Lung (tissue), 17 donors: ENCODE measurements at places on chromosomes 12 and 14. TPM values are rescaled to one million over a fixed set of nuclear protein-coding genes. Genes with fewer than 3 reads are reported as not detected.

DNA sequence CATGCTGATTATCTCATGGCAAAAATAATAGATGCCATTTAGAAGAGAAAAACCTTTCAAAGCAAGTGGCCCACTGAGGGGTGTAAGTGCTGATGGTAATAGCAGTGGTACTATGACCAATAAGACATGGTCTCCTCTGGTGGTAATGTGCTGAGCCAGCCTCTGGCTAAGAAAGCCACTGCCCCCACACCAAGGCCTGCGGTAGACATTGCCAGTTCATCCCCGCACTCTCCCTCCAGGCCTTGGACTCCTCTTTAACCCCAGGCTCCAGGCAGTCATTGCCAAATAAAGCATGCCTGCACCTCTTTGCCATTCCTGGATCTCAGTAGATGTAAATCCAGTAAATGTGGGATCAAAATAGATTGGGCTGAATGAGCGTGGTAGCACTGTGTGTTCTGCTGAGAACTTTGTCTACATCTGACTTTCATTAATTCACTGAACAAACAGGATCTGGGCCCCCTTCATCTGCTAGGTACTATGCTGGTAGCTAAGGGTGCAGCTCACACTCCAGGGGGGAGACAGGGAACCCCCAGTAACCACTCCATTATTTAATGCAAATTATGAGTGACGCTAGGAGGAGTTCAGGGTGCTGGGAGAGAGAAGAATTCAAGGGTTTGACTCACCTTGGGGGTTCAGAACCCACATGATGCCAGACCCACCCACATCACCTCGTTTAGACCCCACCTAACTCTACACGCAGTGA is 89.3 kb downstream of the BCL11B start:
- no peak for DNase-seq

DNA sequence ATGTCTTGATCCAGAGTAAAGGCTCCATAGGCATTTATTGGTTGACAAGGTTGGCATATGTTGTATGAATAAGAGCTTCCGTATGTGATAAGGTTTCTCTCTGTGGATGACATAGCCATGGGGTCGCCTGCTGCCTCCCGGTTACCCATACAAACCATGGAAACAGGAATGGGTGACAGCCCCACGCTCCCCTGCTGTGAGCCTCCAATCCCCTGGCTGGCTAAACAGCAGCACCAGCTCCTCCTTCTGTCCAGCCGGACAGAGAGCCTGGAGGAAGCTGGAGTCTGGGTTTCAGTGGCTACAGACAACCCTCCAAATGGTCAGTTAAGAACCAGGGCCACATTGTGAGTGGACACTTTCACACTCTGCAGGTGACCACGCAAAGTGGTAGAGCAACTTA is 131.1 kb downstream of the CALM1 start:
- DNase-seq, result no peak

MMP17 gene
- 1.7 TPM for total RNA-seq

DNA sequence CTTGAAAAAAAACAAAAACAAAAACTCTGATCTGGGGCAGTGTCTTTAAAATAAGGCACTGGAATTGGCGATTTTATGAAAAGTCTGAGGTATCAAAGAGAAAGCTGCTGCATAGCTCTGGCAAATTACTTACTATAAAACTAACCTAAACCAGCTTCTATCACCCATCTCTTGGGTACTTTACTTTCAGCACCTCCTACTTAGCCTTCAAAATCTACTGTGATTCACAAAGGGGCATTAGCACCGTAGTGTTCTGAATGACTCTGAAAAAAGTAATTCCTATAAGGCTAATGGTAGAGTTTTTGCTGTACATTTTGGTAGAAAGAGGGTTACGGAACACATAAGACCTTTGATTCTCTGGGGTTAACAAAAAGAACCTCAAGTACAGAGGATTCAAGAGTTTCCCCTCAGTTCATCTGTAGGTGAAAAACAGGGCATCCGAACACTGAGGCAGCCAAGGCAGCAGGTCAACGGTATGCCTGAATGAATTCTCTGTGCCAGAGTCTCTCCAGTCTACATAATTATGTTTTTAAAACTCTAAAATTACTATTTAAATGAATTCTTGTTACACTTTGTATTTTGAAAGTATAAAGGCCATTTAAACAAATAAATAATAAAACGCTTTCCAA is 101.5 kb downstream of the ELK3 start:
- DNase-seq, result no peak

ERBB3 gene
- 67.9 TPM for total RNA-seq

DNA sequence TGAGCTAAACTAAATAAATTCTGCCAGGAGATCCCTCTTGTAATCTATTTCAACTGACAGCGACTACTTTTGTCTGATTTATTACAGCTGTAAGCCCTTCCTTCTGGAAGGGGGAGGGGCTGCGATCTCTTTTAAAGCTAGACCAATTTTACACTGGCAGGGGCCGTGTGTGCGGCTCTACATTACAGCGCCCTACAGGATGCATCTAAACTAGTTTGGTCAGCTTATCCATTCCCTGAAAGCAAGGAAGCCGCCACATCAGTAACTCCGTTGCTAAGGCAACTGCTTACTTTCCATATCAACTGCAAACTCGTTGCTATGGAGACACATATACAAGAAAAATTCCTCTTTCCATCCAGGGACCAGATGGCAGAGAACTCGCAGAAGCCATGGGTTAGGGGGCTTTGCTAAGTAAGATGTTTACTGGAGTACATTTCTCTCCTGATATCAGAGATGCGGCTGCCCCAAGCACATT is 17.4 kb downstream of the FOXN3 start:
- DNase-seq, result peak; percentile 97

NELL2 gene
- 15.9 TPM for total RNA-seq

OTOGL gene
- 0.71 TPM for total RNA-seq

- DNase-seq, result no peak
These were observed 88.9 kb upstream of the SLC38A2 start for GRCh38 chr12:46461459-46461858.

DNA sequence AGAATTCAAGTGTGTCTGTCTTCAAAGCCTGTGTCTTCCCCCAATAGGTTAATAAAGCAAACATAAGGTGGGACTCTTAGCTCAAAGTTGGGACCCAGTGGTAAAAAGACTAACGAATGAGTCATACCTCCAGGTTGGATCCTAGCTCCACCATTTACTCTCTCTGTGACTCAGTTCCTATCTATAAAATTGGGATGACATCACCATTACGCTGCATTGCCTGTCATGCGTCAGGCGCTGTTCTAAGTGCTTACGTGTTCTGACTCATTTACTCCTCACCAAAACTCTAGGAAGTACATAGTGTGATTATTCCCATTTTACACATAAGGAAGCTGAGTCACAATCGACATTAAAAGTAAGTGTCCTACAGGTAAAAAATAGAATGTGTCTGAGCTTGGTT is 915.8 kb downstream of the VRK1 start:
- DNase-seq, result no peak

PSMB11 gene
- not detected for total RNA-seq

- no peak for DNase-seq
These were observed 143.6 kb upstream of the CRY1 start for GRCh38 chr12:107236824-107237511.

- peak; percentile 67 for DNase-seq
These were observed 17.4 kb upstream of the B4GALNT3 start for GRCh38 chr12:442235-442884.

NUAK1 gene
- 13.0 TPM for total RNA-seq

DNA sequence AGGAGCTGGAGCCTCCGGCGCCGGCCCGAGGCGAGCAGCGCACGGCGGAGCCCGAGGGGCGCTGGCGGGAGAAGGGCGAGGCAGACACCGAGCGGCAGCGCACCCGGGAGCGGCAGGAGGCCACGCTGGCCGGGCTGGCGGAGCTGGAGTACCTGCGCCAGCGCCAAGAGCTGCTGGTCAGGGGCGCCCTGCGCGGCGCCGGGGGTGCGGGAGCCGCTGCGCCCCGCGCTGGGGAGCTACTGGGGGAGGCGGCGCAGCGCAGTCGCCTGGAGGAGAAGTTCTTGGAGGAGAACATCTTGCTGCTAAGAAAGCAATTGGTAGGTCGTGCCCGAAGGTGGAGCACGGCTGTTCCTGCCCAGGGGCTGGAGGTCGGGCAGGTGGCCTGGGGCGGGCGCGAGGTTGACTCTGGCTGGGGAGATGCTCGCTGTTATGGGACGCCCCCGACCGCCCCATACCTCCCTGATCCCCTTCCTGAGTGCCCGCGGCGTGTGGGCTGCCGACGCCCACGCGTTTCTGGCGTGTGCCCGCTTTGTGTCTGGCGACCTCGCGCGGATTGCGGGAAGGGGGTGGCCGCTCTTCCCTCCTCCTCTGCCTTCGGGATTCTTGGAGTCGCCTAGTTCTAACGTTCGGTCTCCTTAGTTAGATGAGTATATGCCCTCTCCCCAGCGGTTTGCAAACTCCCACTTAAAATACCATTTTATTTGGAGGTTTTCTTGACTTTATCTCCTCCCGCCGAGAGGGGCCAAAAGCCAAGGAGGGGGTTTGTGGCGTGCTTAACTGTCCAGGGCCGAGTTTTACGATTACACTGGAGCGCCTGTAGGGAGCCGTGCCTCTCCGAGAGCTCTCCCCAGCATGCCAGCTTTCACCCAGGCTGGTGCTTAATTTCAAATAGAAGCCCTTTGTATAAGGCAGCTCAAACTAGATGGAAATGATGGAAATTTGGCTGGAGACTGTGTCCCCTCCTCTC is 752 bp downstream of the DACT1 start:
- DNase-seq, result peak; percentile 68

DNA sequence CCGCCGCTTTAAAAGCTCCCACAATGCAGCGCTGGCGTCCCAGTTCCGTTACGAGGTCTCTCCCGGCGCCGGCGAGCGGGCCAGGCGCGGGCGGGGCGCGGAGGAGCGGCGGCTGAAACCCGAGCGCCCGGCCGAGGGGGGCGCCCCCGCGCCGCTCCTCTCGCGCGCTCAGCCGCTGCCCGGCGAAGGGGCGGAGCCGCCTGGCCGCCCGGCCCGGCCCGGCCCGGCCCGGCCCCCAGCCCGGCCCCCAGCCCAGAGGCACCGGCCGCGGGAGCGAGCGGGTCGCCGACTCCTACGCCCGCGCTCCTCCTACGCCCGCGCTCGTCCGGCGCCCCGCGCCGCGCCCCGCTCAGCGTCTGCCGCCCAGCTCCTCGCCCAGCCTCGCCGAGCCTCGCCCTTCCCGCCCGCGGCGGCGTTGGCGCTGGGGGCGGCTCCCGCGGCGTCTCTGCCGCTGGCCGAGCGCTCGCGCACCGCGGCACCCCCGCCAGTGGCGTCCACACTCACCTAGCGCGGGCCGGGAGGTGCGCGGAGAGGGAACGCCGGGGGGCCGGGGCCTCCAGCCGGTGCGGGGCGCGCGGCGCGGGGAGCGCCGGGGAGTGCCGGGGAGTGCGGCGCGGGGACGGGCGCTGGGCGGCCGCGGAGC is at the start of gene RASSF8:
RASSF8 (plus strand) TSS at position 255 of the 643 bp plus-strand sequence. CDS start 96,662 bp downstream, outside the sequence.
- DNase-seq, result peak; percentile 87

DNA sequence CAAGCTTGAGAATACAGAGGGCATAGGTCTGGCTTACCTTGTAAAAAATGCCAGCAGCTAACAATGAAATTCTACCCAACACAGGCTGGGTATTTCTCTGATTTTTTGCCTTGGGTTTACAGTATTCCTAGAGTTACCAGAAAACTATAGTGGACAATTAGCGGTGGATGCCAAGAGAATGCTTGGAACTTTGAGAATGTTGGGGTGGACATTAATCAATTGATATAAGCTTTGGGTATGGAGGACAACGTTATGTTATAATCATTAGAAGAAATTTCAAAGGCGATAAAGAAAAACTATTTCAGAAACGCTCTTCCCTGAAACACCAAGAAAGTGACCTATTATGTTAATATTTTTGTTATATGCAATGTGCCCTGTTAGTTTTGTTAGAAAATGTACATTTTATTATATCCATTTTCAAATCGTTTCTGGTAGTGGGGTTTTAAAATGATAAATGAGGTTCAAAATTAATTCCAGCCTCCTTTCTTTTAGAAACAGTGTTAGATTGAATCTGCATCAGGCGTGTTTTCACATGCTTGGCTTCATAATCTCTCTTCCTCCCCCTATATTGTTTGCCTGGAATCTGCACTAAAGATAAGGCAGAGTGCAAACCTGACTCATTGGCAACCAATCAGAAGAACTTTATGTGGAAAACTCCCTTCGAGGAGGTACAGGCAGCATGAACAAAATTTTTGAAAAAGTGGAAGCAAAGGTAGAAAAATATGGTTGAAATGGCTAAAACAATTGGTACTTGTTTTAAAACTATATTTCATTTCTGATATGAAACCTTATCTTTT is 1.4 kb upstream of the PTPRQ start:
- peak; percentile 25 for DNase-seq

DNA sequence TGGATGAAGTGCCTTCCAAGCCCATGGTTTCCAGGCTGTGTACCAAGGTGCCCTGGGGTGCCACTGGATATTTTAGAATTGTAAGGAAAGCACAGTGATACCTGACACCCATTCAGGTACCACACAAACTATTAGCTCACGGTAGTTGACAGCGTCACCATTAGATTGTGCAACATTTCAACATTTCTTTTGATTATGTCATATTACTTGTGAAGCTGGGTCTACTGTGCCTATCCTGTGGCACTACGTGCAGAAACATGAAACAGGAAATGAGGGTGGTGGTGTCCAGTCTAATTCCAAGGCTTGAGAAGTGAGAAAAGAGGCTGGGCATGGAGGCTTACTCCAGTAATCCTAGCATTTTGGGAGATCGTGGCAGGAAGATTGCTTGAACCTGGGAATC is 75.5 kb upstream of the CPM start:
- peak; percentile 40 for DNase-seq

GRCh38 chr12:117803001-117803400 is 165.8 kb downstream of the KSR2 start:
- no peak for DNase-seq

GRCh38 chr14:66974397-66975025 is 214.7 kb upstream of the GARIN2 start:
- no peak for DNase-seq

- no peak for DNase-seq
These were observed 8.3 kb upstream of the PPP1R13B start for GRCh38 chr14:103855734-103856095.

DNAH10 gene
- total RNA-seq, result 15.9 TPM

GRCh38 chr14:49287004-49287403 is 299.2 kb downstream of the RPS29 start:
- DNase-seq, result no peak

TTC9 gene
- total RNA-seq, result 6.8 TPM

ATP5MC2 gene
- 274 TPM for total RNA-seq

GRCh38 chr14:24312736-24313507 is 1.6 kb downstream of the LTB4R start:
- DNase-seq, result peak; percentile 64

- DNase-seq, result no peak
These were observed 20.3 kb upstream of the ADIPOR2 start for GRCh38 chr12:1670358-1671268.

DNA sequence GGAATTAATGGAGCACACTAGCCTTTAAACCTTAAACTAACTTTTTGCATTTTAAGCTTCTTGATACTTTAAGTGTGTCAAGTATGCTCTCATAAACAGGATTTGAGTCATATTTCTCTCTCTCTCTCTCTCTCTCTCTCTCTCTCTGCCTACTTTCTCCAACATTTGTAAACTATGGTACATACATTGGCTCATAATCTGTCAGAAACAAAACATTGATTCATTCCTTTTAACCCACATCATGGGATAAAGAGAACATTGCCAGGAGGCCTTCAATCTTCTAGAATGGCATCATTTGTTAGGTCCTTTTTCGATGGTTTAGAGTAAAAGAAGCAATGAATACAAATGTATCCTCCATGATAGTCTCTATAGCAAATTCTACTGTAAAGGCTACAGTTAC is 81.6 kb upstream of the RERGL start:
- DNase-seq, result no peak
